CD4-positive, alpha-beta memory T cell (primary cell): ENCODE measurements at places on chromosomes 11 and 22.

GRCh38 chr22:45212306-45212709 is 28.4 kb downstream of the KIAA0930 start:
- no peak for DNase-seq

- DNase-seq: no peak
Observed at GRCh38 chr22:42946546-42947198, 68.3 kb downstream of the PACSIN2 start.

- no peak for DNase-seq
Observed at GRCh38 chr22:47250995-47251765, 488.7 kb downstream of the TBC1D22A start.

- no peak for DNase-seq
Observed at GRCh38 chr22:45010532-45010900, 711 bp upstream of the PHF21B start.

GRCh38 chr11:42975180-42975529 is 336.6 kb upstream of the API5 start:
- DNase-seq: no peak

GRCh38 chr11:69962152-69962551 is 116.0 kb upstream of the ANO1 start:
- DNase-seq: no peak

DNA sequence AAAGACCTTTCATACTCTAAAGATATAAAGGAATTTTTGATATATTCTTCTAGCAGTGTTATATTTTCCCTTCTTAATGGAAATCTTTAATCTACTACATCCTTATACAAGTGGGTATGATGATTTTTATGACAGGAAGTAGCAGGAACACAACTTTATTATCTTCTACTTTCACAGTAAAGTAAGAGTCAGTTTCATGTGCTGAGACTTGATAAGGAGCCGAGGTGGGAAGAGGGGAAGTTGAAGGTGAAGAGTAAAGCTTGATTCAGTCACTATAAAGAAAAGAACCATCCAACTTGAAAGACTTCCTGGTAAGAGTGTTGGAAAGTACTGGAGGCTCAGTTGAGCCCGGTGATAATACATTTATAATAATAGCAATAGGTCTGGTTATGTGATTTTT is 82.1 kb upstream of the PTH start:
- no peak for DNase-seq

GRCh38 chr11:121420398-121420797 is 31.7 kb upstream of the SORL1 start:
- DNase-seq: no peak

GRCh38 chr11:16262645-16262955 is 93.7 kb downstream of the SOX6 start:
- no peak for DNase-seq

GRCh38 chr11:119042927-119043326 is 12.2 kb upstream of the SLC37A4 start:
- DNase-seq: no peak

DNA sequence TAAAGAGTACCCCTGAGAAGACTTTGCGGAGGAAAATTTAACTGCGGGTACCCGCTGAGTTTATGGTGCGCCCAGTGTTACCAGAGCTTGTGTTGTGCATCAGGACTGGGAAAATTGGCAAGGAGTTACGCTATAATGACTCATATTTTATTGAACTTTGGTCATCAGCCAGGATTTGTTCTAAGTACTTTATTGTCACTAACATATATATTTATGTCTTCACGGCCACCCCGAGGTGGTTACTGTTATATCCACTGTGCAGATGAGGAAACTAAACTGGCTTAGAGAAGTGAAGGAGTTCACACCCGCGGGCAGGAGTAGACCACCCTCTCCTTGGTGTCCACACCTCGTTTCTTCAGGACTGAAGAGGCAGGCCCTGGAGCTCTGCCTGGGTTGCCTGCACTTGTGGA is 667 bp downstream of the ACCS start:
- DNase-seq: peak; percentile 1

GRCh38 chr22:39177791-39178190 is 25.3 kb upstream of the CBX7 start:
- no peak for DNase-seq

DNA sequence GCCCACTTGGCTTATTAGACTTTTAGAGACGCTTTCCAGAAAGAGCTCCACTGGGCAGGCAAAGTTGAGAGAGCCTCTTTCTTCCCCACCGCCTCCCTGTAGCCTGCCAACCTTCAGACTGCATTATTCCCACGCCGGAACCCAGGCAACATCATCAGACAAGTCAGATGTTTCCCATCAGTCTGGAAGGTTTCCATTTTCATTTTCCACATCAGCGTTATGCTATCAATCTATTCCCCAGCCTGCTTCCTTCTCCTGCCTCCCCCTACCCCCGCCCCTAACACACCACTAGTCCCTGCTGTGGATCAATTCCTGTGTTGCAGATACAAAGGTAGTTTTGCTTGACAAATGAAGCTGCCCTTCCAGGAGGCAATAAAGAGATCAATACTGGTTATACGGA is 184.8 kb downstream of the DSCAML1 start:
- no peak for DNase-seq

GRCh38 chr11:85718991-85719807 is 33.2 kb upstream of the CCDC89 start:
- no peak for DNase-seq

GRCh38 chr11:123519055-123519796 is 89.2 kb downstream of the GRAMD1B start:
- no peak for DNase-seq

GRCh38 chr22:48234011-48234410 is 1471.6 kb downstream of the TBC1D22A start:
- DNase-seq: no peak

DNA sequence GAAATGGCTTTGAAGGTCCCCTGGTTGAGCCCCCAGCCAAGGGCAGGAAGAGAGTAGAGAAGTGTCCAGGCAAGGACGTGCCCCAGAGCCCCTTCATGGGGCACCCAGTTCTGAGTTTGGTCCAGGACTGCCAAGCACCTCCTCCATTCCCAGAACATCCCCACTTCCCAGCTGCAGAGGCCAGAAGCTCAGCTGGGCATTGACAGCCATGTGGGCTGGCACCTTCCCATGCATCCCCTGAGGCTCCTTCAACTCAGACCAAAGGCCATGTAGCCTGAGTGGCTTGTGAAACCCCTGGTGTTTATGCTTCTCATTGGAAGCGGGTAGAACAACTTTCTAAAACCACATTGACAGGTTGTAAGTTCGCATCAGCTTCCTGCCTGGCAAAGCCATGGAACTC is 789.6 kb downstream of the TBC1D22A start:
- DNase-seq: no peak

DNA sequence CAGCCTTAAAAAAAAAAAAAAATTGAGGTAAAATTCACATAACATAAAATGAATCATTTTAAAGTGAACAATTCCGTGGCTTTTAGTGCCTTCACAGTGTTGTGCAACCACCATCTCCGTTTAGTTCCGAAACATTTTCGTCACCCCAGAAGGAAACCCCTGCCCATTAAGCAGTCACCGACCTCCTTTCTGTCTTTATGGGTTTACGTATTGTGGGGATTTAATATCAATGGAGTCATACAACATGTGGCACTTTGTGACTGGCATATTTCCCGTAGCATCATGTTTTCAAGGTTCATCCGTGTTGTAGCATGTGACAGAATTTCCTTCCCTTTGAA is 65.5 kb downstream of the BCR start:
- no peak for DNase-seq

DNA sequence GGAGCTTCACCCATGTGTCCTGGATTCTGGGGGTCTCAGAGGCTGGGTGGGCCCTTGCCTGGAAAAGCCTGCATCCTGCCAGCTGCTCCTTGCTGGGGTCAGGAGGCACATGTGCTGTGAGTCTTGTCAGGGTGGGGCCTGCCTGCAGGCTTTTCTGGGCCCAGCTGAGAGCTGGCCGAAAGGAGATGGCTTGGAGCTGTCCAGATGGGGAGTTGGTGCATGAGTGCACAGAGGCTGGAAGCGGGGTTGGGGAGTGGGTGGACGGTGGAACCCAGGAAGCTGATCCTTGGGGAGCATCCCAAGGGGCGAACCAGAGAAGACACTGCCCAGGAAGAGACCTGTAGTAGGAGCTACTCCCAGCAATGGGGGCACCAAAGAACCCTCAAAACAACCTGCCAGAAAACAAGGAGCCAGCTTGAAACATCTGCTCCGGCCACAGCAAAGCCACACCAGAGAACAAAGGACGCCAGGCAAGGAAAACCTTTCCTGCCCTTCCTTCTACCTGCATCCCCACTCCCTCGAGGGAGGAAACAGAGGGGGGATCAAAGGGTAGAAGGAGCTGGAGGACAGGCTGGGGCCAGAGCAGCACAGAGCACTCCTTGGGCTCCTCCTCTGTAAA is 8.2 kb upstream of the KCTD17 start:
- DNase-seq: no peak

DNA sequence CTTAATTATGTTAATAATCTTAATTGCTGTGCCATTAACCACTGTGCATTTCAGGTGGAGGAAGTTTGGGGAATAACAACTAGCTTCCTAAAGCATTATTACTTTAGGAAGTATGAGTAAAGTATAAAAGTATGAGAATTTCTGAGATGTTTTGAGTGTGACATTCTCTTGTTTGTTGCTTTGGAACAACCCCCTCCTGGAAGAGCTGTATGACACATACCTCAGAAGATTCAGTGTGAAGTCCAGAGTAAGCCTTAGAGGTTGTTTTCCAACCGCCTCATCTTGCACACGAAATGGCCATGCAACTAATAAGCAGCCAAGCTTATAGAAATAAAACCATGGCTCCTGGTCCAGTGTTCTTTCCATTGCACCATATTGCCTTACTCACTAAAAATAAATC is 21.7 kb downstream of the CCDC81 start:
- no peak for DNase-seq

DNA sequence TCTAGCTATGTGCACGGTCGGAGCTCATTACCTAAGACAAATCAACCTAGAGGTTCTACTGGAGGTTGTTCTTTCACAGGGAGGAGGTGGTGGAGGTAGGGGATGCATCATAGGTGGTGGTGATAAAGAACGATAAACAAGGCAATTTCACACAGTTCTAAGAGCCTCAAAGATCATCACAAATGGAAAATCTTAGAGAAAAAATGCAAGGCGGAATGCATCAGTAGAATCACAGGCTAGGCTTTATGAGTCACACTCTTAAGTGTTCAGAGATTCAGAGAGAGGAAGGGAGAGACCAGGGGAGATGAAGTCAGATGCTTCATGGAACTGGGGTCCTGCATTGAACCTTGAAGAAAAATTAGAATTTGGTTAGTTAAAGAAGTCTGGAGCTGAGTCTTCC is 58.3 kb downstream of the TMPRSS5 start:
- DNase-seq: no peak
